GDM1 (cell line): ENCODE measurements at places on chromosomes 11 and 22.

DNA sequence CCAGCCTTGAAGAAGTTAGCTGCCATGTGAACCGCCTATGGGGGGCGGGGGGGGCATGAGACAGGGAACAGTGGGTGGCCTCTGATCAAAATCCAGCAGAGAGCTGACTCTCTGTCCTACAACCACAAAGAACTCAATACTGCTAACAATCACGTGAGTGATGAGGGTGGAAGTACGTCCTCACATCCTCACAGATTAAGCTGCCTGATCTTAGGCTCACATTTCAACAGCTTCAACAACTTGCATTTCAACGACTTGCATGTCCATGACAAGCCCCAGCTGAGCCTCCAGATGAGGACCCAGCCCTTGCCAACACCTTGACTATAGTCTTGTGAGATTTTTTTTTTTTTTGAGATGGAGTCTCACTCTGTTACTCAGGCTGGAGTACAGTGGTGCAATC is 51.6 kb downstream of the CLMP start:
- no peak for DNase-seq

DNA sequence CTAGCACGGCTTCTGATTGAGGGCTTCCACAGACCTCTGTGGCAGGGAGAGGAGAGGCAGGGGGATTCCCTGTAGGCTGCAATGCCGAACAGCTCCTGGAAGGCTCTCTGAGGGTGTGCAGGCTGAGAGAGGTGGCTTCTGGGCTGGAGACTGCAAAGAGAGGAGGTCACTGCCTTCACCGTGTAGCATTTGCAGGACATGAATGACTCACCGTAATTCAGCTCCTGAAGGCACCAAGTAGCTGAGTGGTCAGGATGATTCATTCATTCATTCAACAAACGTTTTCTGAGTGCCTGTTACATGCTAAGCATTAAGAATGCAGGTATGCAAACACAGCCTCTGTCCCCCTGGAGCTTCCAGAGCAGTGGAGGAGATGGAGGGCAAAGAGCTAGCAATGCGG is 18.0 kb upstream of the EIF3D start:
- DNase-seq, result no peak

GRCh38 chr22:30328466-30329049 is 1.8 kb upstream of the TBC1D10A start:
- DNase-seq, result no peak

- DNase-seq, result no peak
These were observed at the start of gene APOBEC3B for GRCh38 chr22:38981992-38982927. Gene APOBEC3B, plus strand, starts transcription at chr22:38982347. Its CDS starts 107 bp downstream, at chr22:38982454.

GRCh38 chr11:128686745-128687177 is 7.1 kb upstream of the FLI1 start:
- no peak for DNase-seq

DNA sequence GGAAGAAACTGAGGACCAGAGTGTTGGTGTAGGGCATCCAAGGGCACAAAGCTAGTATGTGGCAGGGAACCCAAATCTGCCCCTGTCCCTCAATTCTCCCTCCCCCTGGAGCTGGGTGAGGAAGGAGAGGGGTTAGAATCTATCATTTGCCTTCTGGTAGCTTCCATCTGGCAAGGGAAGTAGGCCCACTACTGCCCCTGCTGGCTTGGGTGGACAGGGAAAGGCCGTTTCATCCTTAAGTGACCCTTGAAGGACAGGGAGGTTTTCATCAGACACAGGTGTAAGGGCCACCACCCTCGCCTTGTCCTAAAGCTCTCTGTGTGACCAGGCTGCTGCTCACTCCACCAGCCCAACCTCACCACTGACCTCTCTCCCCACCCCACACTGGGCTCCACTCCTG is 22.1 kb downstream of the NECTIN1 start:
- DNase-seq, result no peak

DNA sequence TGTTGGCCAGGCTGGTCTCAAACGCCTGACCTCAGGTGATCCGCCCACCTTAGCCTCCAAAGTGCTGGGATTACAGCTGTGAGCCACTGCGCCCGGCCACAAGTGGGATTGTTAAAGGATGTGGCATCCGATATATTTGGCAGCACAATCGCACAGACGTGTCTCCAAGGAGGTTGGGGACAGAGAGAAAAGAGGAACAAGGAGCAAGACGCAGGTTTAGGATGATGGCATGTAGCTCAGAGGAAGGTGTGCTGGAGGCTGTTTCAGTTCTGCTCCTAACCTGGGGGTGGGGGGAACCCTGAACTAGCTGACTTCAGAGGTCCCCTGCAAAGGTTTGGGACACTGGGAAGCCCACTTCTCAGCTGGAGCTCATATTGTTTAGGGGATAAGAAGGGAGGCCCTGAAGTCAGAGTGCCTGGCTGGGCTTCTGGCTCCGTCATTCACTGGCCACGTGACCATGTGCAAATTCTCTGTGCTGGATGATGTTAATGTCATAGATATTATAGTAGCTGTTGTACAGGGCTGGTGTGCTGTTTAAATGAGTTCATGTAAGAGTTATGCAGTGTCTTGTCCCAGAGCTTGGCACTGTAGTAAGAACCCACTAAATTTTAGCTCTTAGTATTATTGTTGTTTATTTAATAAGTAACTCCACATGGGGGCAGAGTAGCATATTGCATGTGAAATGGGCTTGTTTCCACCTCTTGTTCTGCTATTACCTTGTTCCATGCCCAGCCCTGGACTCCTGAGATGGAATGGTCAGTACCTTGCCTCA is 129.7 kb downstream of the ST3GAL4 start:
- no peak for DNase-seq

- no peak for DNase-seq
These were observed 2.3 kb downstream of the GPHA2 start for GRCh38 chr11:64933213-64933934.

DNA sequence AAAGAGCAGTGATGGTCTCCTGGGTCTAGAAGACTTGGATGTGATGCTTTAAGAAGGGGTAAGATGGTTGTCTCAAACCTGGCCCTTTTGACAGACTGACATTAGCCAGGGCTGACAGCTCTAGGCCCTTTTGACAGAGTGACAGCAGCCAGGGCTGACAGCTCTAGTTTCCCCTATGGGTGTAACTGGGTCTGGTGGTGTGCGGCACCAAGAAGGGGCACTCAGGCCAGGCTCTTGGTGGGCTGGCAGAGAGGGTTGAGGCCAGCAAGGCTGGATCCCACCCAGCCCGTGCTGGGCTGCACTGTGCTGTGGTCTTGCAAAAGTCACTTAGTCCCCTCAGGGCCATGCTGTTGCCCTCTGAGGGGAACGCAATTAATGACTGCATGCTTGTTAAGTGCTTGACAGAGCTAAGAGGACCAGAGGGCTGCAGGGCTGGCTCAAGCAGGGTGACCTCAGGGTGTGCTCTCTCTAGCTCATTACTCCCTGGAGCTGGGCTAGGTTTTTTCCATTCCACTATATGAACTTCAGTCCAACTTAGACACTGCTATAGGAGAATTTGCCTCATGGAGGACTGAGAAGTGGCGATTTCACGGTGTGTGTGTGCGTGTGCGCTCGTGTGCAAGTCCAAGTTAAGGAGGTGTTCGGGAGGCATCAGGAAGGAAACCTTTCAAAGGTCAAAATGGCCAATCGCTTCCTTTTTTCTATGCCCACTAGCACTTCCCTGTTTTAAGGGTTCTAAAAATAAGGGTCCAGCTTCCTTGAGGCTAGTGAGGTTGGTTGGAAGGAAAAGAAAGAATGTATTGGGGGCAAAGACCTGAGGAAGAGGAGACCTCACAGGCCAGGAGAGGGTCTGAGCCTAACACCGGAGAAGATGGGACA is 4.4 kb downstream of the UBASH3B start:
- peak; percentile 19 for DNase-seq

- DNase-seq, result no peak
These were observed 417 bp upstream of the PHETA2 start for GRCh38 chr22:42073621-42074041.

GRCh38 chr11:67368621-67369020 is 4.8 kb downstream of the CLCF1 start:
- no peak for DNase-seq

GRCh38 chr22:50118557-50119168 is 28.9 kb downstream of the MOV10L1 start:
- no peak for DNase-seq

GRCh38 chr22:34414467-34415440 is 494.5 kb upstream of the LARGE1 start:
- peak; percentile 69 for DNase-seq

DNA sequence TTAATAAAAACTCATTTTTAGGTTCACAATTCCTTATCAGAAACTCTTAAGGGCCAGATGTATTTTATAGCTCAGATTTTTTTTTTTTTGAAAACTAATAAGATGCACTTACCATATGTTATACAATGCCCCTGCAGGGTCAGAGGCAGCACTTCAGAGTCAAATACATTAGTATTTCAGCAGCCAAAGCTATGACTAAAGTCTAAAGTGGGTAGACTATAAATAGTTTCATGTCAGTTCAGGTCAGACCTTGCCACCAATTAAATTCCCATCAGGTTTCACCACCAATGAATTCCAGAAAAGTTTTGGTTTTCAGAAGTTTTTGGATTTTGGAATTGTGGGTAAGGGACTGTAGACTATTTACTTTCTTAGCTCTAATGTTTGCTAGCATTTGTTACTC is 75.9 kb downstream of the FAM83F start:
- no peak for DNase-seq

DNA sequence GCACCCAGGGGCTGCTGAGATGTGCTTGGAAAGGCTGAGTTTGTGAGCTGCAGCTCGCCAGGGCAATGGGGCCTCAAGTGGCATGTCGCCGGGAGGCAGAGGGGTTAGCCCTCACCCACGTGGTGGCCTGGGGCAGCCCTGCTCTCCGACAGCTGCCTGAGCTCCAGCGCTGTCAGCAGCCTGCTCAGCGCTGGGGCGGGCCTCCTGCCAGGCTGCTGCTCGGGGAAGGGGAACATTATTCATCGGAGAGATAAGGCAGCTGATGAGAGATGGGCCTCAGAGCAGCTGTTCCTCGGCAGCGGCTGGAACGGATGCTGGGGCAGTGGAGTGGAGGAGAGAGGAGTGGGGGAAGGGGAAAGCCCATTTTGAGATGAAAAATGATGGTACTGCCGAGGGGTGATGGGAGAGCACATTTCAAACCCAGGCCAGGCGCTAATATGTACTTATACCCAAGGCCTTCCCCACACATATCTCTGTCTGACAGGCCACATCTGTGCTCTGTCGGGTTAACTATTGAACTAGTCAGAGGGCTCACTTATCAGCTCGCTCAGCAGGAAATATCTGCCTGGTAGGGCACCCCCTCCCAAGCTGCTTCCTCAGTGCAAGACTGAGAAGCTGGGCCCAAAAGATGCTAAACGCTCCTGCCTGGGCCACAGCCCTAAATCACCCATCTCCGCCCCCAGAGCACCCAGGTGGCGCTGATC is 79.5 kb downstream of the TIMP3 start:
- peak; percentile 86 for DNase-seq

GRCh38 chr11:81496601-81497000 is 1237.1 kb downstream of the FAM181B start:
- no peak for DNase-seq
